ENCODE measurements at places on chromosomes 7 and 10.

GRCh38 chr10:110893559-110894179, 21.9 kb downstream of the PDCD4 start:
- DNase-seq = no peak

DNA sequence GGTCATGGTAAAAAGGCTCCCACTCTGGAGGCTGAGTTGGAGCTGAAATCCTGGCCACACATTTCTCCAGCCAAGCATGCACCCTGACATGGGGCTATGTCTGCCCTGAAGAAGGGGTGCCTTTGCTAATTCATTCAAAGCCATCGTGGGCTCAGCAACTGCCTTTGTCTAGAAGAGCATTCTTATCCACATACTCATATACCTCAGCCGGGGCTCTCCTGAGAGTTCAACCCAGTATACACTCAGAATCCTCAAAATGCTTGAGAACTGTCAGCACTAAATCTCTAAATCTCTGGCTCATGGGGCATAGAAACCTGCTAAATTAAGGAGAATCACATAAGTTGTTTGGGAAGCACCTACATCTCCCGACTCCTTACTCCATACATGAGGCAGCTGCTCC, 89.3 kb downstream of the MRPL32 start:
- DNase-seq = no peak

DNA sequence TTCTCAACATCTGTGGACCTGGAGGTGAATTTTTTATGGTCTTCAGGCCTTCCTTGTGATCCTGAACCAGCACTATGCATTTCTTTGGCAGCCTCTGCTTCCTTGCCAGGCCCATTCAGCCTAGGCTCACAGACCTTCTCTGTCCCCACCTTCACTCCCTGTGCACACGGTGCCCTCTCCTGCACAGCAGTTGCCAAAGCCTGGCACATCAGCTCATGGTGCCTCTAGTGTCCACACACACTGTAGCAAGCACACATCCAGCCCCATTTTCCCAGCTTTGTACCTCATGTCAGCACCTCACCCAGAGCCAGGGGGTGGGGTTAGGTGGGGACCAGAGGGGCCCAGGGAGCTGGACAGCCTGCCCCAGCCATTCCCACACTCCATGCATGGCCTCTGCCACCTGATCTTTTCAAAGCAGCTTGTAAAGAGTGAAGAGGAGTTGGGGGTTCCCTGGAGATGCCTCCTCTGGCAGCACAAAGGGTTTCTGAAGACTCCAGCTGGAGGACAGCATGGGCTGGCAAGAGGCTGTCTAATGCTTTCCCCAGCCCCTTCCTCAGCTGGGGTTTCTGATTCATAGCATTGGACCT, 57.9 kb upstream of the TMEM72 start:
- no peak for DNase-seq

DNA sequence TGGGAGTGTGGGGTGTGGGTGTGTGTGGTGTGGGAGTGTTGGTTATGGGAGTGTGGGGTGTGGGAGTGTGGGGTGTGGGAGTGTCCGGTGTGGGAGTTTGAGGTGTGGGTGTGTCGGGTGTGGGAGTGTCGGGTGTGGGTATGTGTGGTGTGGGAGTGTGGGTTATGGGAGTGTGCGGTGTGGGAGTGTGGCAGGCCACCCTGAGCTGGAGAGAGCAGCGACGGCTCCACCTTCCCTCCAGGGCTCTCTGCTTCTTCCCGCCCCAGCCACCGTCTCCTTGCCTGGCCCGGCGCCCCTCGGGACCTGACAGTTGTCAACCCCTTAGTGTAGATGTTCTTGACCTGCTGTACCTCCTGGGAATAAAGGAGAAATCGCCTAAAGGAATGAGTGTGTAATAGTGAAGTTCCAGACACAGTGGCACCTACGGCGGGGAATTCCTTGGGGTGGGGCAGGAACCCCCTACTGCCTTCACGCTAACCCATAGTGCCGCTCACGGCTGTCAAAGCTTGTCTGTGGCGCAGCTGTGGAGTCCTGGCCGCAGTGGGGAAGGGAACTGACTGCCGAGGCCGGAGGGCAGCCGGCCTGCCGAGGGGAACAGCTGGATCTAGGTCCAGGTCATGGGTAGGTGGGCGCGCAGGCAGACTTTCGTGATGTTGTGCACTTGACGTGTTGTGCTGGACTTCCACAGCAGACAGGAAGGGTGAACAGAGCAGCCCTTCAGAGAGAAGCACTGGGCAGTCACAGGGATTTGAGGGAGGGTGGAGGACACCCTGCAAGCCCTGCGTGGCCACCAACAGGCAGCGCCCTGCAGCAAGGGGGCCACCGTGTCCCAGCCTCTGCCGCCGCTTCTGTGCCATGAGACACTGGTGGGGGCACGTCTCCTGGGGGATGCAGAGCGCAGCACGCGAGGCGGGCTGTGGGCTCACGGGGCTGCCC, 49.0 kb upstream of the EN2 start:
- no peak for DNase-seq

DNA sequence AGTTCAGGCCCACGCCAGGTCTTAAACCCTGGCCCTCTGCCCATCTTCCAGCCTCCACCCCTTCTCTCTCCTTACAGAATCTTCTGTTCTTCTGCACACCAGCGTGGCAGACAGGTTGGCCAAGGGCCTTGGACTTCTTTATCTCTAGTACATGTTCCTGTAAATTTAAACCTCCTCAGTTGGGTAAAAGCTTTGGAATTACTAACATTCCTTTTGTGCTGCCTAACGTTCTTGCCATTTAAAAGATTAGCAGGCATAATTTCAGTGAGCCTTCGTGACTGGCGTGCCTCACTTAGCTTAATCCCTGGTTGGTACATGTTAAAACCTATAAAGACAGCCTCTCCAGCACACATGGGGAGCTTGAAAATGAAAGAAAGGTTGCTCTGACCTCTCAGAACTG, 192.2 kb downstream of the CUX1 start:
- no peak for DNase-seq

- no peak for DNase-seq
Measured at GRCh38 chr10:45378914-45379726, 5.1 kb downstream of the ALOX5 start.

DNA sequence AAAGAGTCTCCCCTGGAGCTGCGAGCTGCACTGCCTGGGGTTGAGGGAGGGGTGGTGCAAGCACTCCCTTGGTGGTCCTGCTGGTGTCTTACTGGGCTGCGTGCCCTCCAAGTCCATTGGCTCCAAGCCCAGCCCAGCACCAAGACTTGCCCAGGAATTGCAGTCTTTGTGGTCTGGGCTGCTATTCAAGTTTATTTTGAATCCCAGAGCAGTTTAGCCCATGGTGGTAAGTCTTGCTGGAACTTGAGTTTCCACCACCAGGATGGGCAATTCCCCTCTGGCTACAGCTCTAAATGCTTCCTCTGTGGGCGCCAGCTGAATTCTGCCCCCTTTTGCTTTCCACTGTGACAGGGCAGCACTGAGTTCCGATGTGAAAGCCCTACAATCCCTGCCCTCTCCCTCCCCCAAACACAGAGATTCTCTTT, 25.1 kb downstream of the GALNT11 start:
- no peak for DNase-seq

- no peak for DNase-seq
Measured at GRCh38 chr7:35544028-35544742, 150.8 kb downstream of the HERPUD2 start.

DNA sequence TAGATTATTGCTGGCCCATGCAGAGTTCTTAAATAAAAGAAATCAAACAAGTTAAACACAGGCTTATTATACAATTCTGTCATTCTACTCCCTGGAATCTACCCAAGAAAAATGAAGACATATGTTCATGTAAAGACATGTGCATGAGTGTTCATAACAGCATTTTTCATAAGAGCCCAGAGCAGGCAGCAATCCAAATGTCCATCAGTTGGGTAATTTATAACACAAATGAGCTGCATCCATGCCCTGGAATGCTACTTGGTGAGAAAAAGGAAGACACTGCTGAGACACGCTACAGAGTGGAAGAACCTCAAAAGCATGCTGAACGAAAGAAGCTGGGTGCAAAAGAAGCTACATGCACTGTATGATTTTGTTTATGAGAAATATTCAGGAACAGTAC, 342.6 kb downstream of the TCERG1L start:
- no peak for DNase-seq

DNA sequence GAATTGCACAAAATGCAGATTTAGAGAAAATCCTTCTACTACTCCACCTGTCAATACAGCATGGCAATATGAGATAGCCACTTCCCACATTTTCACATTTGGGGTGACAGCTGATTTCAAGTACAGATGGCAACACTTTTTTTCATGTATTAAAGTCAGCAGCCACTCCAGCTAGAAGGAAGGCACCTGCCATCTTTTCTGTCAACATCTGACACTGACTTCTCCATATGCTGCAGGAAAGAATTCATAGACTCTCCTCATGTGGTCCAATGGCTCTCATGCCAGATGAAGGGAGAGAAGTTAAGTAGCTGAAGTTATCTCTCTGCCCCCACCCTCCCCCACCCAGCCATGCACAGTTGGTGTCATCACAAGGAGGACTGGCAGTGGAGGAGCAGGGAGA, 912.0 kb downstream of the SORCS1 start:
- DNase-seq = no peak

GRCh38 chr10:104795411-104795810, 154.3 kb downstream of the SORCS3 start:
- no peak for DNase-seq

- DNase-seq = no peak
Measured at GRCh38 chr10:24790599-24790998, 66.9 kb upstream of the ARHGAP21 start.

- DNase-seq = no peak
Measured at GRCh38 chr10:83698899-83699298, 440.4 kb upstream of the GHITM start.

GRCh38 chr7:46393142-46393541, 472.1 kb upstream of the IGFBP3 start:
- DNase-seq = no peak

DNA sequence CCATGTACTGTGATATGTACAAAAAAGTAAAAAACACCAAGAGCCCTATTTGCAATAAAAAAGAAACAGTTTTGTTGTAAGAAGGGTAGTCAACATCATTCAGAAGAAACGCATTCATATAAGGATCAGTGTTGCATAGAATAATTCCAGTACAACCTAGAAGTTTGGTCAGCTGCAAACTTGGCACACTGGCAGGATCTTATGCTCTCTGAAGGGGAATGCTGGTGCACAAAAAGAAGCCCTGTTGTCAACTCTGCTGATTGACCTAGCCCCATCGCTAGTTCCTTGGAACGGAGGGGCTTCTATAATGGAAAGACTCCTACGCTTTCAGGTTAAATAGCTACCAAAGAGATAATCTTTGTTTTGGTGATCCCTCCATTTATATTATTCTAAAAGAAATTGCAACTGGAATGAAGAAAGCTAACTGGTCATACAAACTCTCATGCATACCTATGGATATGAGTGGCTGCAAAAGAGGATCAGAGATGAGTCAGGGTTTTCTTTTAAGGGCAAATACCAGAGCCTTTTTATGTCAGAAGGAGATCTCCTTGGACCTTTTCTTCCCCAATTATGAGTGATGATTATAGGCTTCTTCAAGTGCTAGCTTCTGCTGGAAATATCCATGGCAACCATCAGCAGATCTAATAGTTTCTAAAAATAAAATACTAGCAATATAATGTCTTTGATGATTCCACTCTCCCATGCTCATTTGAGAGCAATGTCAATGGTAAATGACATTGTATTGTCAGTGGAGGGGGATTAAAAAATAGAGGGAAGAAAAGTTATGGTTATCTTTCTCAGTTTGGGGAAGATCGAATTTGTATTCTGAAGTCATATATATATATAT, 312.4 kb upstream of the CACNA2D1 start:
- DNase-seq = no peak

DNA sequence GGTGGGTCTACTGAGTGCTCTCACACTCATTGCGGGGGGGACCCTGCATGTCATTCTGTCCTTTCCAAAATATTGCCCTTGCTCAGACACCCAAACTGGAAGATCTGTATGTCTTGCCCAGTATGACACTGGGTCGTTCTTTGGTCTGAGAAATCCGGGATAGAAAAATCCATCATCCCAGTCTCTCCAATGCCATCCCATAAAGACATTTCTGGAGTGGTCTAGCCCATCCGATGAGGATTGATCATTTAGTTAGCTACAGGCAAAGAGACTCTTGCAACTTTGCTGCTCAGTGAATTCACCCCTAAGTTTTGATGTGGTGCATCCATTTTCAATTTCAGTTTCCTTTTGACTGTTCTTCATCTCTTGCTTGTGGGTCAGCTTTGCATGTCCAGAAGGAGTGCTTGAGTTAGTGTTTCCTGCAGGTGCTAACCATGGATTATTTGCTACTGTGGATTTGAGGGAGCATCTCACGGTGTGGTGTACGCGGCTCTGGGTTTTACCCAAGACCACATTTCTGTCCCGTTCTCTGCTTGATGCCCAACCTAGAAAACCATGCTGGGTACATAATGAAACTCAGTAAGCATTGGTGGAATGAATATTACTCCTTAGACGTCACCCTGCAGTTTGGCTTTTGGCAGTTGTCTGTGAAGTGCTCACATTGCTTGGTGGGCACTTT, 247.0 kb upstream of the MKI67 start:
- DNase-seq = no peak

DNA sequence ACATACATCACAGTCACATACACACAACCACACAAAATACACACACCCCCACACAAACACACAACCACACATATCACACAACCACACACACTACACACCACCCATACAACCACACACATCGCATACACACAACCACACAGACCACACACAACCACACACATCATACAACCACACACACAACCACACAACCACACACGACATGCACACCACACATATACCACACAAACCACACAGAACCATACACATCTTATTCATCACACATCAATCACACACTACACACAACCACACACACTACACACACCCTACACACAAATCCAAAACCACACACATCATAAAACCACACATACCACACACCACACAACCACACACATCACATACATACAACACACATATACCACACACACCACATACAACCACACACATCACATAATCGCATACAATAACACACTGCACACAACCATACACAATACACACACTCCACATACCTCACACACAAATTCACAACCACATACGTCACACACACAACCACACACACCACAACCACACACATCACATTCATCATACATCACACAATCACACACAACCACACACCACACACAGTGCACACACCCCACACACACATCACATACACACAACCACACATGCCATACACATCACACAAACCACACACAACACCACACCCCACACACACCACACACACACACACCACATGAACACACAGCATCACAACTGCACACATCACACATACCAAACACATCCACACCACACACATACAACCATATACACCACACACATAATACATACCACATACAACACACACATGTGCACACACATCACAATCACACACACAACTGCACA, 30.4 kb downstream of the GPRIN2 start:
- DNase-seq = no peak
